ENCODE measurements at places on chromosomes 2 and 18.

DNA sequence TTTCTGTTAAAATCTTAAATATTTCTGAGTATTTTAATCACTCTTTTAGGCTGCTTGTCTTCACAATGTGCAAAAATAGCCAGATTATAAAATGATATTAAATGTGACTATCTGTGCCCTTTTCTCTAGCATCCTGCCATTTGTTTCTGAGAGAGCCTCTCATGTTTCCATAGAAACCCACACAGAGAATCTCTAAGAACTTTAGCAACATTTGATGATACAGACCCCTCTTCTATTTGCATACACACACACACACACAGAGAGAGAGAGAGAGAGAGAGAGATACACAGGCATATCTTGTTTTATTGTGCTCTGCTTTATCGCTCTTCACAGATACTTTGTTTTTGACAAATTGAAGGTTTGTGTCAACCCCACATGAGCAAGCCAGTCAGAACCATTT lies 134.5 kb upstream of the DDX18 start:
- no peak for DNase-seq

DNA sequence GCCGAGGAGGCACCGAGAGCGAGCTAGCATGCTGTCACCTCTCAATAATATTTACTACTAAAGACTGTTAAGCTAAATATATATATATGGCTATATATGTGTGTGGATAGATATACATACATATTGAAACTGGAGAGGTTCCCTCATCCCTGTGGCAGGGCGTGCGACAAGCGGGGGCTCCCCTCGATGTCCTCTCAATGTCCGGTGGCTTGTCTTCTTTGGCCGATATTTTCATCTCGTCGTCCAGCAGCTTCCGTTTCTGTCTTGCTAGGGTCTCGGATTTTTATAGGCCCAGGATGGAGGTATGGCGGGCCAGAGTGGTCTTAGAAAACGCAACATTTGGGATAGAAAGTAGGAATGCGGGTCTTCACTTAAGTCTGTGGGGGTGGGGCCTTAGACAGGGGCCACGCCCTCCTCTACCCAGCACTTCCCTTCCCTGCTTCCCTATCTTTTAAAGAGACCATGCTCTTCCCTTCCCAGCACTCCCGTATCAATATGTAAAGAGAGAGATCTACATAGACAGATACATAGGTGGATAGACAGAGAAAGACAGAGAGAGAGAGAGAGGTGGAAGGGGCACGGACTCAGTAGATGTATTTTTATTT lies 866.8 kb downstream of the DSC3 start:
- DNase-seq, result no peak

GRCh38 chr2:43906448-43907109 lies 67.8 kb downstream of the ABCG8 start:
- no peak for DNase-seq

DNA sequence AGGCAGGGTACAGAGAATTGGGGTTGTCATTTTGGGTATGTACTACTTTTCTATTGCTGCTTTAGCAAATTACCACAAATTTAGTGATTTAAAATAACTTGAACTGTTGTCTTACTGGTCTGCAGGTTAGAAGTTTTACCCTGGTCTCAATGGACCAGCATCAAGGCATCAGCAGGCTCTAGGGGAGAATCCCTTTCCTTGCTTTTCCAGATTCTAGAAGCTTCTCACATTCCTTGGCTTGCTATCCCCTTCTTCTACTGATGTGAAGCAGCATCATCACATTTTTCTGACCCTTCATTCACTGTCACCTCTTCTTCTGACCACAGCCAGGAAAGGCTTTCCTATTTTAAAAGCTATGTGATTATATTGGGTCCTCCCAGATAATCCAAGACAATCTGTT lies 237.8 kb upstream of the RBMS1 start:
- DNase-seq, result no peak

DNA sequence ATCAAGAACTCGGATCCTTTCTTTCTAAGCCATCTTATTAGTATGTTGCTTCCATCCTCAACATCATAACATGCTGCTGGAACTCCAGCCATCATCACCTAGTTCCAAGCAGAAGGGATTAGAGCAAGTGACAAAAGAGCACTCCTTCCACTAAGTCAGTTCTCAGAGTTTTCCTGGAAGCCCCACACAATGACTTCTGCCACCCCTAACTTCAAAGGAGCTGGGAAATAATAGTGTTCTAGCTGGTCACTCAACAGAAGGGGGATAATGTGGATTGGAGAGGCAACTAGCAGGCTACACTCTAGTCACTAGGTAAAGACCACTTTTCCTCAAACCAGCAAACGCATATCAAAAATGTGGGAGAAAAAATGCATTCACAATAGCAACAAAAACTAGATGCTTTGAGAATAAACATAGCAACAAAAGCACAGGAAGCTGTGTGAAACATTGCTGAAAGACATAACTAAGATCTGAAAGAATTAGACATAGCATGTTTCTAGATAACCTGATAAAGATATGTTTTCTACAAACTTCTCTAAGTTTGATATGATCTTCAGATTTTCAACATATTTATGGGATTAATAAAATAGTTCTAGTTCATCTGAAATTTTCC lies 39.5 kb downstream of the COX7A2L start:
- no peak for DNase-seq

- no peak for DNase-seq
Measured at GRCh38 chr2:150584081-150584480, 96.6 kb upstream of the RND3 start.

DNA sequence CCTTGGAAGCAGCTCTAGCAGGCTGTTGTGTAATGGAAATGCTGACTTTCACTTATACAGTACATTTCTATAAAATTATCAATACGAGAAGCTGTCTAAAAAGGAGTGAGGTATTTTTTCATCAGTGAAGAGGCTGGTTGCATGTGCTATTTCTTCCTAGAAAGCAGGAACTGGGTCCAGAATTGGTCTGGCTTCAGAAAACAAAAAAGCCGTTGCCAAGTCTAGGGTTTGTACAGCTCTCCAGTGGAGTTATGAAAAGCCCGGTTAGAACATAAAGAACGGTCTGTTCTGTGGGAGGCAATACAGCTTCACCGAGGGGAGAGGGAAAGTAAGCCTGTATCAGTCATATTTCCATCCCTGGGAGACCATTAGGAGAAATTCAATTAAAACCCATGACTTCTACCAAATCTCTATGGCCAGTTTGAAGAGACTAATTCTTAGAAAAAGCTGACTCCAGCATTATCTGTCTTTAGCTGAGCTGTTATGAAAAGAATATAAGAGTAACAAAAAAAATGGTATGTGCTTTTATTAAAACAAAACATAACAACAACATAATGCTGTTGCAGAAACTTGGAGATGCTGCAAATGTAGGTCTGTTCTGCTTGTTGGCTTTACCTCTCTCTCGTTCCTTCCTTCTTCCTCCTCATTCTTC lies 217.0 kb downstream of the CMPK2 start:
- no peak for DNase-seq

All from WERI-Rb-1 (cell line).